ENCODE measurements at places on chromosomes 5 and 9.
A peak's percentile ranks its signal among the peaks of the same experiment; 100 is the strongest.

GRCh38 chr5:2095011-2095410 lies 212.3 kb upstream of the IRX4 start:
- no peak for DNase-seq

DNA sequence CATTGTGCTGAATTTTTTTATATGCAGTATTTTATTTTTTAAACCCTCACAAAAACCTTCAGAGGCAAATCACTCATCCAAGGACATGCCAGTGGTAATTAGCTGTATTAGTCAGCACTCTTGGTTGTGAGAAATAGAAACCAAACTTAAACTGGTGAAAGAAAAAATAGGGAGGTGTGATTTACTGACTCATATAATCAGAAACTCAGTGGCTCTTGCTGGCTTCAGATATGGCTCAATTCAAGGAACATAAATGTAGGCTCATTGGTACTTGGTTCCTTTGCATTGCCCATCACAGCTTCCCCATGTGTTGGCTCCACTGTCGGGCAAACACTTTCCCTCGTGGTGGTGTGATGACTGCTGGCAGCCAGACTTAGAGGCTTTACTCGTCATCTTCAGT lies 497.2 kb downstream of the MAT2B start:
- no peak for DNase-seq

- DNase-seq = no peak
Measured at GRCh38 chr9:4177970-4178758, 121.7 kb downstream of the GLIS3 start.

GRCh38 chr5:166338801-166339200 lies 1952.6 kb upstream of the WWC1 start:
- no peak for DNase-seq

GRCh38 chr5:71782771-71783770 lies 64.0 kb downstream of the CARTPT start:
- DNase-seq = no peak

DNA sequence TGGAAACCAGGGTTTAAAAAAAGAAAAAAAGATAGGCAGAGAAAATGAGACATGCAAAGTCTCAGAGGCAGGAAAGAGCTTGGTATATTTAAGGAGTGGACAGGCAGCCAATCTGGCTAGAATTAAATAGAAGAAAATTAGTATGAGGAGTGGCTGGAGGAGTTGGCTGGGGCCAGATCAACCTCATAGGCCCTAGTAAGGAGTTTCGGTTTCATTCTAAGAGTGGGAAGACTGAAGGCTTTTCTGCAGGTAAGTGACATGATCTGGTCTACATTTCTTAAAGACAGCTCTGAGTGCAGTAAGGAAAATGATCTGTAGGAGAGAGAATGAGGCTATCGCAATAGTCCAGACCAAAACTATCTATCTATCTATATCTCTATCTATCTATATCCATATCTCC lies 27.5 kb downstream of the ADRB2 start:
- DNase-seq = no peak

DNA sequence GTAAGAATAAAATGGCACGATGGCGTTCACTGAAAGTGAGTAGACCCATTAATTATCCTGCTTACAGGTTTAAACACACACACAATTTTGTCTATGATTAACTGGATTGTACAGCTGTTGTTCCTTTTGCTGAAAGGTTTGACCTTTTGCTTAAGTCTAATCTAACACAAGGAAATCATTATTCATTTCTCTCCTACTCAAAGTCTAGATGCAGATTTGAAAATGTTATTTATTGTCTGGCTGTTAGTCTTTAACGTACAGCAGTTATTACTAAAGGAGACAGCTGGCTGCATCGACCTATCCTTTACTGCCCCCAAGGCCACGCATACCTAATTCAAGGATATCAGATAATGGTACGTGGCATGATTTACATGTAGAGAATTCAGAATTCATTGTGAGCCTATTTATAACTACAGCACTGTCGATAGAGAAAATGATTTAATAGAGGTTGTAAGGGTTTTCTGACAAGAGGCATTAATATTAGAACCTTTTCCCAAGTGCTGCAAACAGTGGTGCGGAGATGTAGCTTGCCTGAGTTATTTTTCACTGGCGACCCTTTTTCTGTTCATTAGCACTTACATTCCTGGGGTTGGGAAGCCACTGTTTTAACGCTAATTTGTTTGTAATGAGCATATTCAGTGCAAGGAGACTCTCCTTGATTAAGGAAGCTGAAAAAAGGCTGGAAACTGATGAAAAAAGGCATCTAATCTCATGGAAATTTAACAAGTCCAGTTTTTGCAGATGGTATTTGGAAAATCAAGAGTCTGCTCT lies 368.4 kb upstream of the GRAMD2B start:
- DNase-seq = no peak

- DNase-seq = no peak
Measured at GRCh38 chr9:114935119-114935518, 4.7 kb upstream of the TNFSF8 start.

DNA sequence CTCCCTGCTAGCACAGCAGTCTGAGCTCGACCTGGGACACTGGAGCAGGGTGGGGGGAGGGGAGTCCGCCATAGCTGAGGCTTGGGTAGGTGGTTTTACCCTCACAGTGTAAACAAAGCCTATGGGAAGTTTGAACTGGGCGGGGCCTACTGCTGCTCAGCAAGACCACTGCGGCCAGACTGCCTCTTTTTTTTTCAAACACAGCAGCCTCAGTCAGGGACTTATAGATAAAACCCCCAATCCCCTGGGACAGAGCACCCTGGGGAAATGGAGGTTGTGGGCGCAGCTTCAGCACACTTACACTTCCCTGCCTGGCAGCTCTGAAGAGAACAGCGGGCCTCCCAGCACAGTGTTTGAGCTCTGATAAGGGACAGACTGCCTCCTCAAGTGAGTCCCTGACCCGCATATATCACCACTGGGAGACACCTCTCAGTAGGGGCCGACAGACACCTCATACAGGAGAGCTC lies 151.1 kb upstream of the APC start:
- DNase-seq = no peak

DNA sequence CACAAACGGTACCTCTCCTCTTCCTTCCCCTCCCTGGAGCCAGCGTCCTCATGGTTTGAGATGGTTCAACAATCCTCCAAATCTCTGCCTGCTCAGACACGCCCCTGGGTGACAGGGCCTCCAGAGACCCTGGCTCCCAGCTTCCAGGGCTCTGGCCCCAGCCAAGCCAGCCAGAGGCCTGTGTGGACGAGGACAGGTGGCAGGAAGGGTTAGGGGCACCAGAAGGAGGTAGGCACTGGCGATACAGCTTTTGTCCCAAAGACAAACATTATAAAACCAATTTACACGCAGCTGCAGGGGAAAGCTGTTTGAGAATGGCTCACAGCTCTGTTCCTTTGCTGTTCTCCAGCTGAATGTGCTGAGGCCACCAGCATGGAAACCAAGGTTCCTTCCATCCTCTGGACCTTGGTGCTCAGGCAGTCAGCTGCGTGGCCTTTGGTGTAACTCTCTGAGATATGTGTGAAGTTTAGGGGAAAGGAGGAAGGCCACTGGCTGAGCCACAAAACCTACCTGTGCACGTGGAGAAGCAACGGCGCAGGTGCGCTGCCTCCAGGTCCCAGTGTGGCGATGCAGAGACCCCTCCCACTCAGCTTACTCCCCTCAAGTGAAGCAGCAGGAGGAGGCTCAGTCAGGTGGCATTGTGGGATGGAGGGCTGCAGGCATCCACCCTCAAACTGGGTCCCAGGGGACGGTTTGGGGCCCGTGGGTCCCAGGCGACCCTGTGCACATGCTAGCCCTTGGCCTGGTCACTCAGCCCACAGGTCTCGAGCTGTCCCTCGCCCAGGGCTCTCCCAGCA lies 4.3 kb upstream of the QRFP start:
- no peak for DNase-seq

DNA sequence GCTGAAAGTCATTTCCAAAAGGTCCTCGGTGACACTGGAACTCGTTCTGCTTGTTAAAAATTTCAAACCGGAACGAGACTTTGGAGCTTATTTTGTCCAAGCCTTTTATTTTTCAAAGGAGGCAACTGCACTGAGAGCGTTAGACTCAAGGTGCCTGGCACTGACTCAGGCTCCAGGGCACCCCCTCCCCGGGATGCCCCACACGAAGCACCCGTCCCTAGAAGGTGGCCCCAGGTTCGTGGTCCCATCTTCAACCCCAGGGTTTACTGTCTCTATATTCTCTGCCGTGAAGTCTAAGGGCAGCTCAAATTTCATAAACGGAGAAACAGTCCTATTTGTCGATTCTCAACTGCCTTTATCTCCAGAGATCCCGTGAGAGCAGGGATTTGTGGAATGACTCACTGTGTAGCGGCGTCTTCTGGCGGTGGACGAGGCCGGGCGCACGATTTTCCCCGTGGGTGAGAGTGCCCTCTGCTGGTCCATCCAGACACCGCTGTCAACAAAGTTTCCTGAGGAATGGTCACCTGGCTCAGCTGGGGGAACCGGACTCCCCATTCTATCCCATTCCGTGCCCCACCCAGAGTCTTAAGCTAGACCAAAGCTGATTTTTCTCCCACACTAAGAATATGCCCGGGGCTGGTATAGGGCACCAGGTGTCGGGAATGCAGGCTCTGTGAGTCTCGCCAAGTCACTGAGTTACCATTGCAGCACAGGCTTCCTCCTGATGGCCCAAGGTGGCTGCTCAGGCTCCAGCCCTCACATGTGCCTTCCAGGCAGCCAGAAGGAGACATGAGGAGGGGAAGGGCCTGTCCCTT lies 27.1 kb upstream of the SLC6A19 start:
- DNase-seq = no peak

GRCh38 chr9:120014796-120015195 lies 565.2 kb downstream of the CDK5RAP2 start:
- DNase-seq = no peak

DNA sequence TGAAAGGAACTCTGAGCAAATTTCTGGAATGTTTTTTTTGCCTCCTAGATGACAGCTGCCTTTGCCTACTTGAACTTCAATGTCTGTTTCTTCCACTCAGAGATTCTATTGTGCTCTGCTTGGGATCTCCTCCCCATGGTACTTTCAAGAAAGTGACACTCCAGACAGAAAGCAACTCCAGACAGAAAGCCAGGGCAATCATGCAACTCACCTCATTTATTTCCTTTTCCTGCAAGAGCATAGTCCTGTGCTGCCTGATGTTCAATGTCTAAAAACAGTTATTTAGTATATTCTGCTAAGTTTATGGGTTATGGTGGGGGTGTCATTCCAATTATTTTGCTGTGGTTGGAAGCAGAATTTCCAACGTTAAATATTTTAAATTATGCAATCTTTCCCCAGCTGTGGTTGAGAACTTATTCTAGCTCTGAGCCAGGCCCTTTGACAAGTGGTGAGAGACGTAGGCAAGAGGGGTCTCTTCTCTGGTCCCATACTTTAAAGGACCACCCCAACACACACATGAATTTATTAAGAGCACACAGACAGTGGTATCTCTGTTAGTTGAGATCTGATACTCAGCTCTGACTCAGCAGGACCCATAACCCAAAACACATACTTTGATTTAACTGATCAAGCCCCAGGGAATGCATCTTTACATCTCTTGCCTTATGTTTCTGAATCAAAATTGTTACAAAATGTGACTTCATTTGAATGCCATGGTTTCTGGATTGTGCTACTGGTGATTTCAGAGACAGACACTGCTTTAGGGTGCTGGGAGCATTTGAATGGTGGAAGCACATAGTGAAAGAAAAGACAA lies 39.5 kb upstream of the MAMDC2 start:
- no peak for DNase-seq

DNA sequence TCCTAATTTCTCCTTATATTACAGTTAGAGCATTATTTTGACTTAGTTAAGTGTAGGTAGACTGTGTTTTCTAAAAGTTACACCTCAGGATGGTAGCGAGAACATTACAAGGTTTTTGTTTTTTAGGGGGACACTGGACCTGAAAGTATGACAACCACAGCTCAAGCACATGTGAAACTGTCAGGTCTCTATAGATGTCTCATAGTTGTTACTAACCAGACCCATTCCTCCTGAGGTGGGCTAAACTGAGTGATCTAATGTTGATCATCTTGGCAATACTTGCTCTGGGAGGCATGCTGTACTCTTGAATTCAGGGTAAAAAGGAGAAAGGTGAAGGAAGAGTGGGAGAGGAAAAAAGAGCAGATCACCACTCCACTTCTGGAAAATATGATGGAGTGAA lies 196.6 kb upstream of the RASEF start:
- DNase-seq = no peak

GRCh38 chr5:17604951-17605350 lies 968 bp downstream of the TAF11L11 start:
- DNase-seq = no peak

DNA sequence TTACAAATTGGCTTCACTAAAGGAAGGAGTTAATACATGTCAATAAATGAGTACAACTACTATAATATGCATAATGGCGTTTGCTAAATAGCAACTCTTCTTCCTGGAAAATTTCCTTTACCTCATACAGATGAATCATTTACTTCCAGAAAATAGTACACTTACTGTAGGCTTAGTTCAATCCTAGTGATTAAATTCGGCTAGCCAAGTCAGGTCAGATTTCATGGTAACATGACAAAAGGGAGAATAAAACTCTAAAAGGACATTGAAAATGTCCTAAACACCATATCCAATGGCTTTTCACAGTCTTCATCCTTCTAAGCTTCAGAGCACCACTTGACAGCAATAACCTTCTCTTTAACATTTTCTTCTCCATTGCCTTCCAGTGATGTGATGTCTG lies 42.1 kb upstream of the ZFAND5 start:
- DNase-seq = no peak

- DNase-seq = no peak
Measured at GRCh38 chr5:10403829-10404228, 37.9 kb upstream of the ROPN1L start.

DNA sequence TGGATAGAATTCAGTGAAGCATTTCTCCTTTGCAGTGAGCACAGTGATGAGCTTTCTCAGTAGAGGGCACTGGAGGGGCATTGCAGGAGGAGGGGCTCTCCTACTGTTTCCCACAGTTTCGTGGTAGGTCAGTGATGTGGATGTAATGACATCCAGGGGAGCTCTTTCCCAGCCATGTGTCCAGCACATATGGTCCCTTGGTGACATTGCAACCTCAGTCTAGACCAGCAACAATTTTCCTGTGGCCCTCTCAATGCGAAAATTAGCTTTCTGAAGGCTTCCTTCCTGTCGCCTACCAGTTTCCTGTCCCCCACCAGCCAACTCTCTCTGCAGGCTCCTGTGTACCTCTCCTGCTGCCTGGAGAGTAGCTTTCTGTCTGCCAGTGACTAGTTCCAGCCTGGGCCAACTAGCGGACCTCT lies 6.9 kb upstream of the PDCL start:
- peak; percentile 69 for DNase-seq

GRCh38 chr5:121596882-121597281 lies 254.8 kb upstream of the FTMT start:
- no peak for DNase-seq

GRCh38 chr5:156640691-156641241 lies 209.3 kb upstream of the PPP1R2B start:
- no peak for DNase-seq

- DNase-seq = no peak
Measured at GRCh38 chr9:129021091-129021490, 7.0 kb downstream of the SH3GLB2 start.

GRCh38 chr9:132216861-132217619 lies 55.2 kb downstream of the NTNG2 start:
- no peak for DNase-seq

- DNase-seq = no peak
Measured at GRCh38 chr5:176538230-176538988, 1.2 kb upstream of the RNF44 start.

GRCh38 chr5:6431214-6432195 lies 17.2 kb upstream of the UBE2QL1 start:
- DNase-seq = no peak

- DNase-seq = peak; percentile 12
Measured at GRCh38 chr9:91332546-91333231, 29.0 kb downstream of the AUH start.
